AG20443 (cell line): ENCODE measurements at places on chromosomes 16 and 17.

DNA sequence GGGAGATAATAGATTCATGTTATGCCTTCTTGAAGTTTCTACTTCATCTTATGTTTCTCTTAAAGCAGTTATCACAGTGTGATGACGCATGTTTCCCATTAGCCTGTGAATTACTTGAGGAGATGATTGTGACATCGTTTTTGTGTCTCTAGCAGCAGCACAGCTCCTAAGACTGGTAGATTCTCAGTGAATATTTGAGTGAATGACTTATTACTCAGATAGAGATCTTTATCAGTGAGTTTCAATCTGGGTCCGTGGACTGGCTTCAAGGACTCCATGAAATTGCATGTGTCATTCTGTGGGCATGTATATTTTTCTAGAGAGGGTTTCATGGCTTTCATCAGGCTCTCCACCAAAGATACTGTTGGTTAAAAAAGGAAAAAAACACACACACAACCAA, 29.9 kb downstream of the YPEL2 start:
- peak; percentile 65 for DNase-seq

DNA sequence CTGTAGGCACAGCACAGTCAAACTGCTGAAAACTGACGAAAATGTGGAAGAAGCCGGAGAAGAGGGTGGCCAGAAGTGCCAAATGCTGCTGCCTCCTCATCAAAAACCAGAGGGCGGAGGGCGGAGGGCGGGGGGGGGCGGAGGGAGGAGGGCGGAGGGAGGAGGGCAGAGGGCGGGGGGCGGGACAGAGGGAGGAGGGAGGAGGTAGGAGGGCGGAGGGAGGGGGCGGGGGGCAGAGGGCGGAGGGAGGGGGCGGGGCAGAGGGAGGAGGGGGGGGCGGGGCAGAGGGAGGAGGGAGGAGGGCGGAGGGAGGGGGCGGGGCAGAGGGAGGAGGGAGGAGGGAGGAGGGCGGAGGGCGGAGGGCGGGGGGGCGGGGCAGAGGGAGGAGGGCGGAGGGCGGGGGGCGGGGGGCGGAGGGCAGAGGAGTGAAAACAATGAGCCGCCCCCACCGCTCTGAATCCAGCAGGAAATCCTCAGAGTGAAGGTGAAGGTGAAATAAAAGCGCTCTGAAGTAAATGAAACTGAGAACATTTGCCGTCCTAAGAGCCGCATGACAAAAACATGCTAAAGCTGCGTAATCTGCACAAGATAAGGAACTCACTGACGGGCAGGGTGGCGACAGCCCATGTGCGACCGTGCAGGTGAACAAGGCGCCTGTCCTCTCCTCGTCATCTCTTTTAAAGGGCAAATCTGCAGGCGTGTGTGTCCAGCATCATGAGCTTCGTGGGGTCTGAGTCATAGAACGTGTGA, 22.6 kb upstream of the CBFA2T3 start:
- no peak for DNase-seq

GRCh38 chr16:10770907-10771306, 27.3 kb downstream of the NUBP1 start:
- no peak for DNase-seq

DNA sequence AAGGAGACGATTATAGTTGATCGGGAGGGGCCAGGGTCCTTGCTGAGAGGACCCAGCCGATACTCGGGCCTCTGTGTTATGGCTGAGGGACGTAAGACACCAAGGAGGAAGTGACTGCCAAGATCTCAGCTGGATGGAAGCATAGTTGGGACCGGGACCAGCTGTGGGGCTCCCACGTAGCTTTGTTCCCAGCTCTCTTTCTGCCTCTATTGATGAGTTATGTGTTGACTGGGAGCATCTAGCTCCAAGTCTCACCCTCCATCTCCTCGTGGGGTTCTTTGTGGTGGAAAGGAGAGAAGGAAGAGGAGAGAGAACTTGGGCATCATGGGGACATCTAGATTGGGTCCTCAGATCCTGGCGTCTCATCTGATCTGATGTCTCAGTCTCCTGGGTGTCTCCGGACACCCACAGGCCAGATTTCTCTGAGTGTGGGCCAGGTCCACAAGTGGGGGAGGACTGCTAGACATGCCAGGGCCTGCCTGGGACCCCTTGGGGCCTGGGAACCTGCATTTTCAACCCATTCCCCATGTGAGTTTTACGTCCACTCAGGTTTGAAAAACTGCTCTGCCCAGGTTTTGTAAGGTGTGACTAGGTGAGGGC, 1.0 kb downstream of the MGRN1 start:
- peak; percentile 39 for DNase-seq

- DNase-seq, result no peak
Observed at GRCh38 chr16:85125570-85126393, 13.5 kb upstream of the CIBAR2 start.

DNA sequence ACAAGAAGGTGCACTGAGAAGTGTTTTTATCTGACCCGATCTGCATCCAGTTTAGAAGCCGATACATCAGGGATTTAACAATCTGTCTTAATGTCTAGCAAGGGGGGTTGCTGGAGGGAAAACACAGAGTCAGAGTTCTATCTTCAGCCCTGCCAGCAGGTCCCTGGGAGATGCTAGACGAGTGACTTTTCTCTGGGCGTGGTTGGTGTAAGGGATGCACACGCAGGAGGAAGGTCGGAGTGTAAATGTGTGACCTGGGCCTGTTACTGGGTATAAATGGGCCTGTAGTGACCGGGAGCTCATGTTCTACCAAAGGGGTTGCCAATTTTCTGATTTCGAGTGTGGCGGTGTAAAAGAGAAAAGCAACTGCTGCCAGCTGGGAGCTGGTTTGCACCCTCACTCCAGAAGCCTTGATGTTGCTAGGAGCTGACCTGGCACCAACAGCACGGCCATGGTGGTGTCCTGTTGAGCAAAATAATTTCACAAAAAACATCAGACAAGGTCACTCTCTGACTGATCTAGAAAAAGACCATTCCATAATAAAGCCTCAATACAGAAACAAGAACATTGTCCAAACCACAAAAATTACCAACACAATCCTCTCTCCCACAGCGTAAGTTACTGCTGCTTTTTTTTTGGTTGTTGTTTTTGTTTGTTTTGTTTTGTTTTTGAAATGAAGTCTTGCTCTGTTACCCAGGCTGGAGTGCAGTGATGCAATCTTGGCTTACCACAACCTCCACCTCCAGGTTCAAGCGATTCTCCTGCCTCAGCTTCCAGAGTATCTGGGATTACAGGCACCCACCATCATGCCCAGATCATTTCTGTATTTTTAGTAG, 1.3 kb upstream of the KCTD13 start:
- peak; percentile 17 for DNase-seq

- DNase-seq, result peak; percentile 18
Observed at GRCh38 chr16:87970186-87970585, 19.0 kb downstream of the BANP start.

GRCh38 chr17:61587807-61588660, 3.0 kb downstream of the NACA2 start:
- DNase-seq, result no peak

- peak; percentile 66 for DNase-seq
Observed at GRCh38 chr16:28531777-28532744, 6.7 kb downstream of the NUPR1 start.

DNA sequence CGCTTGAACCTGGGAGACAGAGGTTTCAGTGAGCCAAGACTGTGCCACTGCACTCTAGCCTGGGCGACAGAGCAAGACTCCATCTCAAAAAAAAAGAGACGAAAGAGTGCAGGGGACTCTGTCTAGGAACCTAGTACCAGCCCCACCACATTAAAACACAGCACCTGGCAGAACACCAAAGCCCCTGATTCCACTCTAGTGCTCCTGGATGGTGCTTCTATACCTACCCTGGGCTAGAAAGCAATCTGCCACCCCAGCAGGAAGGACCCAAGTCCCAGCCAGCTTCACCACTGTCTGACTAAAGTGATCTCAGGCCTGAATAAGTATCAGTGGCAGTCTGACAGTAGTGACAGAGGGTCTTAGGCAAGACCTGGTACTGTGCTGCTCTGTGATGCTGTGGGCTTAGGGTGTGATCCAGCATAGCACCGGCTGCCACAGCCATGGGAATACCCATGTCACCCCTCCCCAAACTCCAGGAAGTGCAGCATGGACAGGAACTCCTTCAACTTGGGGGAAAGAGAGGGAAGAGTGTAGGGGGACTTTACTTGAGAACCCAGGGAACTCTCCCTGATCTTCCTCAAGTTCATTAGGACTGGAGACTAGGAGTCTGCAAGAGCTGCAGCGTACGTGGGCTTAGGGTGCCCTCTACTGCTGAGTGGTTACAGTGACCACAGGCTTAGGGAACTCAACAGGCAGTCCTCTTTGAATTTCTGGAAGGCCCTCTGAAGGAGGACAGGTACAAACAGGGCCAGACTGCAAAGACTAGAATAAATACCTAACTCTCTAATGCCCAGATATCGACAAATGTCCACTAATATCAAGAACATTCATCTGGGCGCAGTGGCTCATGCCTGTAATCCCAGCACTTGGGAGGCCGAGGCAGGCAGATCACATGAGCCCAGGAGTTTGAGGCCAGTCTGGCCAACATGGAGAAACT, 30.0 kb upstream of the RNF43 start:
- peak; percentile 77 for DNase-seq

GRCh38 chr17:80830020-80830780, 161.4 kb upstream of the CHMP6 start:
- DNase-seq, result no peak

GRCh38 chr16:75931043-75931442, 204.8 kb upstream of the CPHXL start:
- DNase-seq, result no peak

GRCh38 chr17:45883063-45883462, 11.3 kb upstream of the MAPT start:
- DNase-seq, result no peak

GRCh38 chr16:22162656-22163009, 327 bp downstream of the SDR42E2 start:
- no peak for DNase-seq

DNA sequence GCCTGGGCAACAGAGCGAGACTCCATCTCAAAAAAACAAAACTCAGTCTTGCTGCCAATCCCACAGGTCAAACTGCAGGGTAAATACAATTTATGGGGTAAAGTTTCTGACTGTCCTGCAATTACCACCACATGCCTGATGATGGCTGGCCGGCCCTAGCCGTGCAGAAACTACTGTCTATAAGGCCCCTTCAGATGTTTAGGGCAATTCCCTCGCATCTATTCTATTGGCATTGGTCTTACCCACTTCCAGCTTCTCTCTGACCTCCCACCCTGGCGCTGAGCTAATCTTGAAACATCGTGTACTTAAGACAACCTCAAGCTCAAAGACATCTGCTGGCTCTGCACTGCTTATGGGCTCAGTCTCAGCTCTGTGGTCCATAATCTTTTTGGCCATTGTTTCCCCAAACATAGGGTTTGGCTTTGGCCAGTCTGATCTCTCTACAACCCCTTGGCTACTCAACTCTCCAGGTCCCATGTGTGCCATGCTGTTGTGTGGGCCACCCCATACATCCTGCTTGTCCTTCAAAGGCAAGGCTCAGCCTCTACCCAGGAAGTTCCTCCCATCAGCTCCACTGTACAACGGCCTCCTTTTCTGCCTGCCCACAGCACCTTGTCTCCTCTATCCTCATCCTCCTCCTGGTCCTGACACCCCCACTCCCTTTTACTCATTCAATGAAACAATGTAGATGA, 16.6 kb downstream of the MAP3K14 start:
- DNase-seq, result no peak

GRCh38 chr17:77602883-77603640, 355.4 kb upstream of the TNRC6C start:
- DNase-seq, result no peak

DNA sequence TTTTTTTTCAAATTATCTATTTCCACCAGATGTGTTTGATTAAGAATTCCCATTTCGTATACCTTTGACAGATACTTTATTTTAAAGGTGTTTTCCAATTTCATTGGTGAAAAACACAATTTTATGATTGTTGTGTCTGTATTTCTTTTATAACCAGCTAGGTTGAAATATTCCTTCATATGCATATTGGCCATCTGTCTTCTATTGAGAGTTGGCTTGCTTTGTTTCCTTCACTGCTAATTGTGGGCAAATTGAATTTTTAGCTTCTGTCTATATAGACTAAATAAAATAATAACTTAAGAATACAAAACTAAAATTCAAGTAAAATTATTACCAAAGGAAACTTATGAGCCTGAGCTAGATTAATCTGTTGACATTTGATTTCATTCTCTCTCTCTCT, 1.2 kb upstream of the KRTAP3-3 start:
- DNase-seq, result no peak

DNA sequence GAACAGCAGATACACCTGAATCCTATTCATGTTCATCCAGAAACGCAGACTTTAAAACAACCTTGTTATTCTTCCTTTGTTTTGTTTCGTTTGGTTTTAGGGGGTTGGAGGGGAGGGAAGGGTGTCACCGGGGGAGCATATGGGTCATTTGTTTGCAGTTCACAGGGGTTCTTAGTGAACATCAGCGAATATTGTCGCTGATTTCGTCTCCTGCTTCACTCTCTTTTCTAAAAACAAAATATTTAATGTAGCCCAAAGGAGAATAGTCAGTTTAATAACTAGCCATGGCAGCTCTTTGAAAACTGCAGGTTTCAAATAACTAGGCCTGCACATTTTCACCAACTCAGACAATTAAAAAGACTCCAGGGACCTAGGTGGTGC, 37.6 kb downstream of the HLF start:
- no peak for DNase-seq

DNA sequence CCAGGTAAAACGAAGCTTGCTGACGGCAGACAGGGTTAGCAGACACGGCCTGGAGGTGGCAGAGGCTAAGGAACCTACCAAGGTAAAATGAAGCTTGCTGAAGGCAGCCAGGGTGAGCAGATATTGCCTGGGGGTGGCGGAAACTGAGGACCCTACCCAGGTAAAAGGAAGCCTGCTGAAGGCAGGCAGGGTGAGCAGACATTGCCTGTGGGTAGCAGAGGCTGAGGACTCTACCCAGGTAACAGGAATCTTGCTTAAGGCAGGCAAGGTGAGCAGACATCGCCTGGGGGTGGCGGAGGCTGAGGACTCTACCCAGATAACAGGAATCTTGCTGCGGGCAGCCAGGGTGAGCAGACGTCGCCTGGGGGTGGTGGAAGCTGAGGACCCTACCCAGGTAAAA, 2.6 kb upstream of the GCGR start:
- DNase-seq, result no peak

- no peak for DNase-seq
Observed at GRCh38 chr16:9791556-9791955, 390.7 kb downstream of the GRIN2A start.

DNA sequence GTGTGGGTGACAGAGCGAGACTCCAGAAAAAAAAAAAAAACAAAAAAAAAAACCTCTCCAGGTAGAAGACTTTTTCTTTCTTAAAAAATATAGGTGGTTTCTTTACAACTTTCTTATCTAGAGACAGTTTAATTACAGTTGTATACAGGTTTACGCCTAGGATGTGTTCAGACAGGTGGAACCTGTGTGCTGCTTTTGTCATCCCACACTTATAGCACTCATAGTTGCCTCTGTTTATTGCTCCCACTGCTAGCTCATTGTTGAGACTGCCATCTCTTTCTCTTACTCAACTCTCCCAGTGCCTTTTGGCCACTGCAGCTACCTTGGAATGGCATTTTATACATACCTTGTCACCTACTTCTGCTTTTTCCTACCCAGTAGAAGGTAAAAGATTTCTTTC, 19.1 kb upstream of the MED9 start:
- DNase-seq, result no peak
